ENCODE measurements at places on chromosomes 4 and X.
A peak's percentile ranks its signal among the peaks of the same experiment; 100 is the strongest.

GRCh38 chr4:88382621-88383020 lies 4.0 kb downstream of the HERC6 start:
- peak; percentile 17 for DNase-seq

GRCh38 chr4:109276482-109277095 lies 25.9 kb downstream of the COL25A1 start:
- DNase-seq = no peak

- no peak for DNase-seq
Measured at GRCh38 chr4:92520563-92520962, 216.8 kb downstream of the GRID2 start.

DNA sequence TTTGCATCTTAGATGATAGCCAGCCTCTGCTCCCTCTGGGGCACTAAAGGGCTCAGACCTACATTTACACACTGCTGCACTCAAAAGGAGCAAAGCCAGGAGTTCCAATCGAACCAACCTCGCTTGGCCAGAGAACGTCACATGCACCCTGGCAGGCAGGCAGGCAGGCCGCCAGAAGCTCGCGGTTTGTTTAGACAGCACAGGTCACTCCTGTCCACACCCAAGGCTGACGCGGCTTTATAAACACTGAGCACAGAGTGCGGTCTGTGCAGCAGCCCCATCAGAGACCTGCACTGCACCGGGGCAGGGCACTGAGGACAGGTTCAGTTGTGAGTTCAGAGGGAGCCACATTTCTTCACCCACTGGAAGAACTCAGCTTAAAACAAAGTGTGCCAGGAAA lies 143.9 kb downstream of the BCOR start:
- no peak for DNase-seq

- DNase-seq = no peak
Measured at GRCh38 chr4:108346818-108347210, 178.1 kb upstream of the LEF1 start.

DNA sequence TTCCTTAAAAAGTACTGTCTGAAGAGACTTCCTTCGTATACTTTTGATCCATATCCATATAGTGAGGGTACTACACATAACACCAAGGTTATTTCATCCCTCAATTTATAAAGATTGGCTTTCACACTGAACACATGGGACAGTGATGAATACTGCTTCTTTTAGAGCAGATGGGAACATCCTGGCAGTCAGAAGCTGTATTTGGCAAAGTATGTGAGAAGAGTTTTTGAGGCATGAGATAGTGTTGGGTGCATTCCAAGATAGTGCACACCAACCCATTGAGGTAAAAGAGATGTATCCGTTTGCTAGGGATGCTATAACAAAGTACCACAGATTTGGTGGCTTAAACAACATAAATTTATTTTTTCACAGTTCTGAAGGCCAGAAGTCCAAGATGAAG lies 141.1 kb downstream of the MOSPD2 start:
- DNase-seq = no peak

- no peak for DNase-seq
Measured at GRCh38 chrX:24465532-24465865, 413 bp downstream of the PDK3 start.

DNA sequence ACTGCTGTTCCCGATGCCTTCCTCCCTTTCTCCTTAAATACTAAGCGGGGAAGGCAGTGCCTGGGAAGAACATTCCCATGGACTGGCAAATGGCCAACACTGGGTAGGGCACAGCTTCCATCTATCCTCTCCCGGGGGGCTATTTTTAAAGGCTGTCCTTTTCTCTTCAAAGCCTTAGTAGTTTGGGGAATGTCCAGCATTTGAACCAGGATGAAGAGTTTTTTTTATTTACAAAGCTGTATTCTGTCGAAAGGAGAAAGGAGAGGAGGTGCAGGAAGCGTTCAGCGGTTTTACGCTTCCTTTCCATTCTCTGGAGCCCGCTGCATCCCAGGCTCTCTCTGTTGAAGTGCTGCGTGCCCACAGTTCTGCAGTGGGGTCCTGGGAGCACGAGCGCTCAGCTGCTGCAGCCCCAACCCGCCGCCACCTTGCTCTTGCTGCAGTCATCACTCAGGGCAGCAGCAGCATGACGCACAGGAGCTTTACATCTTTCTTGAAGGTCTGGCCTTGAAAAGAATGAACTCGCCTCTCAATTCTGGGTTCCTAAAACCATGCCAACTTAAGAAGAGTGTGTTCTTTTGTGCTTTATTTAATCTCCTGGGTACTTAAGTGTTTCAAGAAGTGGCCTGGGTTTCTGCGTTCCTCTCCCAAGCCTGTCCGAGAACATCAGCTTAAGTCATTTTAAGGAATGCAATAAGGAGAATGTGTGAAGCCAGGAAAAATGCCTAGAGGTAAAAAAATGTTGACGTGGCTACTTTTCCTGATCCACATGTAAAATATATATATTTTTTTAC lies 427.2 kb downstream of the MAPK10 start:
- DNase-seq = no peak

DNA sequence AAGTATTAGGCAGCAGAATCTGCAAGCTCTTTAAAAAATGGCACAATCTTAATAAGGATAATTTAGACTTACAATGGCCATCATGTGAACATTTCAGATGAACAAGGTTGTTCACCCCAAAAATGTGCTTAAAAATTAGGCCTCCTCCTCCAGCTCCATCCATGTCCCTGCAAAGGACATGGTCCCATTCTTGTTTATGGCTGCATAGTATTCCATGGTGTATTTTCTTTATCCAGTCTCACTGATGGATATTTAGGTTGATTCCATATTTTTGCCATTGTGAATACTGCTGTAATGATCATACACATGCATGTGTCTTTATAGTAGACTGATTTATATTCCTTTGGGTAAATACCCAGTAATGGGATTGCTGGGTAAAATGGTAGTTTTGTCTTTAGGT lies 29.1 kb upstream of the MAGEA8 start:
- no peak for DNase-seq

GRCh38 chr4:98939438-98939837 lies 10.5 kb upstream of the EIF4E start:
- no peak for DNase-seq

GRCh38 chr4:173498023-173498422 lies 32.0 kb downstream of the HAND2 start:
- DNase-seq = no peak

GRCh38 chr4:10031668-10032590 lies 10.6 kb upstream of the SLC2A9 start:
- DNase-seq = no peak

- no peak for DNase-seq
Measured at GRCh38 chr4:55012363-55013230, 112.8 kb downstream of the KDR start.

GRCh38 chrX:19958552-19959486 lies 32.0 kb downstream of the BCLAF3 start:
- no peak for DNase-seq

GRCh38 chr4:88286897-88287296 lies 2.5 kb upstream of the PPM1K start:
- no peak for DNase-seq

DNA sequence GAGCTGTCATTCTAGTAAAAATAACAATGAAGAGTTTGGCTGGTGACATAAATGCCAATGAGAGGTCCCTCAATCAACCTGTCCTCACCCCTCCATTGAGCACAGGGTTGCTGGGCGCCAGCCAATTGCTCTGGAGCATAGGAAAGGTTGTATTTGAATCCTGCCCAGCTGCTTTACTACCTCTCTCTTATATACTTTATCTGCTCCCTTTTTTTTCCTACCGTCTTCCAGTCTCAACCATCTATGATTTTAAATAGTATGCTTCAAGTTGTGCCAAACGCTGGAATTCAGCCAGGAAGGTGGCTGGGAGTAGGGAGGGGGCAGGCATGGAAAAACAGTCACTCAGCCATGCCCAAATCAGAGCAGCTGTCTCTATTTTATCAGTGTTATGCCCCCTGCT lies 153.8 kb downstream of the NR3C2 start:
- DNase-seq = no peak

GRCh38 chrX:29431895-29432294 lies 783.5 kb upstream of the MAGEB2 start:
- DNase-seq = no peak

DNA sequence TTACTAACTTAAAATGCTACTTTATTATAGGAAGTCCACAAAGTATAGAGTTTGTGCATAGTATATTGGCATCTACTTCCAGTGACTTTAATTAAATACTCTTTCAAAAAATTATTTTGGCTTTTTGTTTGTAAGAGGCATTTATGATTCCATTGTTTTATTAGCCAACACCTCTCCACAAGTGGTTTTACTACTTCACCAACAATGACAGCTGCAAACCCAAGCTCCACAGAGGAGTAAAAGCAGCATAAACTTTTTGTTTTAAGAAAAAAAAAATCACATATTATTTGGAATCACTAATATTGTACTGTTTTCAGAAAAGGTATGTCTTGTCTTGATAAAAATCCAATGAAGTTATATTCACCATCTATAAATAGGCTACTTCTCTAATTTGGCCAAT lies 88.5 kb downstream of the FIP1L1 start:
- no peak for DNase-seq

GRCh38 chrX:154541896-154542722 lies 4.5 kb downstream of the G6PD start:
- DNase-seq = no peak

GRCh38 chr4:128471576-128471975 lies 184.0 kb upstream of the PGRMC2 start:
- no peak for DNase-seq

DNA sequence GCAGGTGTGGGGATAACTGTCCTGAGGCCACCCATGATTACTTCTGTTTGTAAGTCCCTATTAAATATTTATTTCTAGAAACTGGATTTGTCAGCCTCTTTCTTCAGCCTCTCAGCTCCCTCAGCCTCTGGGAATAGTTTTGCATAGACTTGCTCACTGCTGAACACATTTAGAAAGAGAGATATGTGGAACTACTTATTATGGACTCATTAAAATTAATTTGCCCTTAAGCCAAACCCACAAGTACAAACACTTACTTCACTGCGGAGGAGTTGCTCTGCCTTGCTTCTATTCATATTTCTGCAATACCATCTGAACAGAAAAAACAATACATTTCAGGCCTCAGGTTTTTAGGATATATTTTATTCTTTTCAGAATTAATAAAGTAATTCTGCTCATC lies 22.4 kb upstream of the TXK start:
- no peak for DNase-seq

GRCh38 chr4:11313157-11313943 lies 115.3 kb downstream of the HS3ST1 start:
- no peak for DNase-seq

GRCh38 chr4:139977838-139978609 lies 176.0 kb downstream of the MAML3 start:
- DNase-seq = no peak

DNA sequence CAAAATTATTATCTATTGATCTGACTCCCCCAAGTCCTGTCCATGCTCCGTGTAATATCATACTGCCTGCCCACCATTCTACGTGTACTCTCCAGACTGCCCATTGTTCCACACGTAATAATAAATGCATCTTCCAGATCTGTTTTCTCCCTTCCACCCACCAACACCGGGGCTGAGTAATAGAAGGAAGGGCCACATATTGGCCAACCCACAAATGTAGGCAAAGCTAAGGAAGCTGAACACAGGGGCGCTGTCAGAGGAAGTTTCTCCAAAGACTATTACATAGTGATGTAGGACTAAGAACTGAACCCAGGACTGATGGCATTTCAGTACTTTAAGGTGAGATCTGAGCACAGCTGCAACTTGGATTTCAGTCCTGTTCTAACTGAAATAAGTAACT lies 135.8 kb upstream of the GUCY1A1 start:
- DNase-seq = no peak

DNA sequence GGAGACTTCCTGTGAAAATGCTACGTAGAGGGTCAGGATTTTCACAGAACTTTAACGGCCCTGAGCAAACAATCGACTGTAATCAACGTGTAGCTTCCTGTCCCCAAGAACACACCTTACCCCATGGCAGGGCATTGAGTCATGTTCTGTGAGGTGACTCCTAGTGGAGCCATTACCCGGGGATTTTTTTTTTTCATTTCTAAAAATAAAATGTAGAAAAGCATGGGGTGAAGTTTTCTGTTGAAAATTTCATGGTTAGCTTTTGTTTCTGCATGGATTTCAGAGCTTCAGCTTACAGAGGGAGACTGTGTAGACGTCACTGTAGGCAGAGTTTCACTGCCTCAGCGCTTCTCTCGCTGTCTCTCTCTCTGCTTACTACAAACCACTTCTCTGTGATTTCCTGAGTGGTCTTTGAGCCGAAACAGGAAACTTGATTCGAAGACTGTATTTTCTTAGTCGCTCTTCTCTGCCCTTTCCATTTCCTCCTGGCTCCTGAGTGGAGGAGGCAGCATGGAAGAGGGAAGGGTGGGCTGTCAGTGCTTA lies 111.7 kb downstream of the NFKB1 start:
- no peak for DNase-seq

- no peak for DNase-seq
Measured at GRCh38 chr4:119315036-119315435, 6.9 kb downstream of the FABP2 start.

DNA sequence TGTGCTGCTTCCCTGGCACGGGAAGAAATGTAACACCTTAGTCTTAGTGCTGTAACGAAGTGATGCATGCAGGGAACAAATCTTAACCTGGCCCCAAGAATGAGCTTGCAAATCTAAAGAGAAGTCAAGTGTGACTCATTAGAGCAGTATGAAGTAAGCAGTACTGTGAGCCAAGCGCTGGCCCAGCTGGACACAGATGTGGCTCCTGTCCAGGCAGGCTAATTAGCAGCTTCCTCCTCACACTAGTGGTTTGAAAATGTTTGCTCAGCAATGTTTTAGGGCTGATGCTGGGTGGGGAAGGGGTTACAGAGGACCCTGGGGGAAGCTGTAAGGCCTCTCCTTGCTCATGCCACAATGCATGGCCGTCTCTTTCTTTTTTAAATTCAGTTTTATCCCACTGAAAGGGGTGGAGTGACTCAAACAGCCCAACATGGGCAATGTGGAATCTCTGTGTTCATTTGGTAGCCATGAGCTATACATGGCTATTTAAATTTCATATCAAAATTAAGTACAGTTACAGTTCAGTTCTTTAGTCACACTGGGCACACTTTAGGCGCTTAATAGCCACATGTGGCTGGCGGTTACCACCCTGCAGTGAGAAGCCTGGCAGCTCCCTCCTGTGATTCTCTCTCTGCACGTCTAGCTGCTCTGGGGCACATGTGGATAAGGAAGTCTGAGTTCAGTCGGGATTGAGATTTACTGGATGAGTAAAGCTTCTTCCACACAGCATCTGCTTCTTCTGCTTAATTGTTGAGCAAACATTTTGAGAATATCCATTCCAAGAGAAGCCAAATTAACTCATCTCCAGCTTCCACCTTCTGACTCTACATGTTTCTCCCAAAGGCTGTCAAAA lies 48.8 kb downstream of the MAP7D2 start:
- no peak for DNase-seq

DNA sequence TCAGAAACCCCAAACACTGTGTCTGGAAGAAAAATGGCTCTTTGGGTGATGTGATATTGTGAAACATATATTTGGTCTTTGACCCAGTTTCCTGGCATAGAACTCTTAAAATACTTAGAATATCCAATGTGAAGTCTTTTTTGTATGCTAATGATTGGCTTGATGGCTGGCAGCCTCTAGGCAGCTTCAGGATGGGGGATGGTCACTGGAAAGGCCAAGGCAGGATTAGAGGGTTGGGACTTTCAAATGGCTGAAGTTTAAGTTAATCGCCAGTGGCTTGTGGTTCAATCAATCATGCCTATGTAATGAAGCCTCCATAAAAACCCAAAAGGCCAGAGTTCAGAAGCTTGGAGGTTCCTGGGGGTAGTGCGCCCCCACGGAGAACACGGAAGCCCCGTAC lies 33.5 kb upstream of the ESX1 start:
- DNase-seq = no peak
